ENCODE measurements at places on chromosomes 3 and 15. TPM values are rescaled to one million over a fixed set of nuclear protein-coding genes. Genes with fewer than 3 reads are reported as not detected.

UBAP1L gene
- 3.1 TPM for total RNA-seq

PRR20G gene
- total RNA-seq: not detected

ADGRG7 gene
- not detected for total RNA-seq

TRPM1 gene
- total RNA-seq: not detected

SNURF gene
- total RNA-seq: 8.7 TPM

FOXB1 gene
- total RNA-seq: 2.2 TPM

PLSCR4 gene
- 8.3 TPM for total RNA-seq

TMEM212 gene
- not detected for total RNA-seq

PLSCR5 gene
- not detected for total RNA-seq

SPTSSB gene
- total RNA-seq: 1.2 TPM

PSTPIP1 gene
- total RNA-seq: not detected

CLSTN2 gene
- not detected for total RNA-seq

DCUN1D1 gene
- total RNA-seq: 93.5 TPM

EPHB1 gene
- total RNA-seq: 0.15 TPM

FBXO45 gene
- 16.5 TPM for total RNA-seq

PLA2G4D gene
- 1.4 TPM for total RNA-seq

CD96 gene
- 0.20 TPM for total RNA-seq

LNP1 gene
- total RNA-seq: 4.8 TPM

AQP9 gene
- total RNA-seq: not detected

CDCP1 gene
- 75.7 TPM for total RNA-seq

TXNRD3 gene
- 22.5 TPM for total RNA-seq

CCDC174 gene
- total RNA-seq: 14.7 TPM

GOLGA8J gene
- total RNA-seq: not detected

CCDC71 gene
- 17.8 TPM for total RNA-seq

DAG1 gene
- 206 TPM for total RNA-seq

PRR23C gene
- not detected for total RNA-seq
